ENCODE measurements at places on chromosomes 7 and 10.

DNA sequence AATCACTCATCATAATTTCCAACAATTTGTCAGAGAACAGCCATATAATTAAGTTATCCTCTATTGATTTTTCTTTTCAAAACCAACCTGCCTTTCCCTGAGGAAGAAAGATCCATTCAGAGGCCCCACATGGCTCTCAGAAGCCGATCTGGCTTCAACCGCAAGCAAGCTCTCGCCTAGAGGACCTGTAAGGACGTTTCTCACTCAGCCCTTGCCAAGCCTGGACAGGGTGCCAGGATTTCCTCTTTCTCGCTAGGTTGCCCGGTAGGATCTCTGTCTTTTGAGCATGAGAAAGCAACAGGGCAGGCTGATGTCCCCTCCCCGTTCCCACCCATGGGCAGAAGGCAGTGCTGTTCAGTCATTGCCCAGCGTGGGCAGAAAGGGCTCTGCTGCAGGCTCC is 13.0 kb downstream of the AIFM2 start:
- no peak for DNase-seq

DNA sequence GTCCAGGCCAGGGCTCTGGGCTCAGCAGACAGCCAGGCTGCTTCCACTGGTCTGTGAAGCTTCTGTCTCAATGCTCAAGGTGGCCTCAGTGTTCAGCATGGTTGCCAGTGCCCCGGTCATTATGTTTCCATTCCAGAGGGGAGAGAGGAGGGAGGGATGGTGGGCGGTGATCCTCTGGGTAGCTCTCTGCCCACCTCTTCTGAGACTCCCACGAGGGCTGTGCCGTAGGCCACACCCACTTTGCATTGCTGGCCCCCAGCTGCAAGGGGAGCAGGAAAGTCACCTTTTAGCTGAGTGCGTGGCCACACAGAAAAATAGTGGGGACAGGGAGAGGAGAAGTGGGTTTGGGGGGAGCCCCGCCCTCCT is 42.5 kb downstream of the FOXK1 start:
- DNase-seq: no peak

DNA sequence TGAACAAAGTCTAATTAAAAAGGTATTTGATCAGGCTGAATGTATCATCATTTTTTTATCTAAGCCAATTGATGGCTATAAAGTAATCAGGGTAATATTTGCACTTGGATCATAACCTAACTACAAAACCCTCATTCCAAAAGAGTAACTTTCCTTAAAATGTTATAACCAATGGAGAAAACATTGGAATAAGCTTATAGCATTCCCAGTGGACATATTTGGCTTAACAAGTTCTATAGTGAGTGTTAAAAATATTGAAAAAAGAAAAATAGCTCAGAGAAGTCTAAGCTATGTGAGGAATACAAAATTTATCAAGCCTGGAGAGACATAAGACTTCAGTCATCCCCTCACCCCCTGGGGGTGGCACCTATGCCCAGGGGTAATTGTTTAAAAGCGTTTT is 358.8 kb downstream of the LRRTM3 start:
- no peak for DNase-seq

- no peak for DNase-seq
Measured at GRCh38 chr7:109552017-109552416, 982.3 kb downstream of the DNAJB9 start.

DNA sequence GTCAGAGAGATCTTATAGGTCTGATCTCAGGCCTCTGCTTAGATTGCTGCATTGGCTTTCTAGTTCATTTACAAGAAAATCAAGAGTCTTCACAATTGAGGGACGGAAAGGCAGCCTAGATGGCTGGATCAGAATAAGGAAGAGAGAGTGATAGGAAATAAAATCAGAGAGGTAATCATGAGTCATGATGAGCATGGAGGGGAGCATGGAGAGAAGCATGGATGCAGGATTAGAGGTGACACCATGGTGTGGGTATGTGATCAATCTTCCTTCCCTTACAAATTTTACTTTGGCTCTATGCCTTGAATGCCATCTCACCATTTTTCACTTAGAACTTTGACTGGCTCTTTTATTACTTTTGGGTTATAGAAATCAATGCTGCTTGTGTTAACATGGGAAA is 1.4 kb downstream of the BCCIP start:
- DNase-seq: no peak

DNA sequence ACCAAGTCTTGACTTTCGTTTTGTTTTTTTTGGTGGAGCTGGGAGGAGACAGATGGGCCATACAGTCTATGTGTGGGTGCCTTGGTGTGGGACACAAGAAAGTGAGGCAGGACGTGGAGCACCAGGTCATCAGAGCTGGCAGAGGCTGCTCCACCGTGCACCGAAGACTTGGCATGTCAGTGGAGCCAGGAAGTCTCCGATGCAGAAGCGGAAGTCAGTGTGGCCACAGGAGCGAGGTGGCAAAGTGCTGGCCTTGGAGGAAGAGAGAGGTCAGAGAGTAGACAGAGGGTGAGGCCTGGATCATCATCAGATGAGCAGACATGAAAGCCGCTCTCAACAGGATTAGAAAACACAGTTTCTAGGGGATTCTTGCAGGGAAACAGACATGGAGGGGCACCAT is 116.8 kb downstream of the MGMT start:
- no peak for DNase-seq

DNA sequence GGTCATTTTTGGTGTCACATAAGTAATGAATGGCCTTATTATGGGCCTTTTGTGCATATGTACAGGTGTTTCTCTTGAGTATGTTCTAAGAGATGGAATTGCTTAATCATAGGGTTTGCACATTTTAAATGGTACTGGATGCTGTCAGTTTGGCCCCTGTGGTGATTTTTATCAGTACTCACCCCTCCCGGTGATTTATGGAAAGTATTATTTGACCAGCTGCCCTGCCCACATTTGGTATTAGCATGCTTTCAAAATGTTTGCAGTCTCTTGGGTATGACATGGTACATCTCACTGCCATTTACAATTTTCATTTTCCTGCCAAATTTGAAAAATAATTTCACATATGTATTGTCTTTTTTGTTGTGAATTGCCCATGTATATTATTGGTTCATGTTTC is 427.7 kb downstream of the LRMDA start:
- no peak for DNase-seq

- peak; percentile 5 for DNase-seq
Measured at GRCh38 chr10:132860532-132860931, 74.6 kb upstream of the NKX6-2 start.

- DNase-seq: no peak
Measured at GRCh38 chr7:16067711-16068110, 353.6 kb downstream of the CRPPA start.

GRCh38 chr7:140885735-140886334 is 38.9 kb downstream of the BRAF start:
- DNase-seq: no peak
